ENCODE measurements at places on chromosomes 12 and 14.
A peak's percentile ranks its signal among the peaks of the same experiment; 100 is the strongest.

DNA sequence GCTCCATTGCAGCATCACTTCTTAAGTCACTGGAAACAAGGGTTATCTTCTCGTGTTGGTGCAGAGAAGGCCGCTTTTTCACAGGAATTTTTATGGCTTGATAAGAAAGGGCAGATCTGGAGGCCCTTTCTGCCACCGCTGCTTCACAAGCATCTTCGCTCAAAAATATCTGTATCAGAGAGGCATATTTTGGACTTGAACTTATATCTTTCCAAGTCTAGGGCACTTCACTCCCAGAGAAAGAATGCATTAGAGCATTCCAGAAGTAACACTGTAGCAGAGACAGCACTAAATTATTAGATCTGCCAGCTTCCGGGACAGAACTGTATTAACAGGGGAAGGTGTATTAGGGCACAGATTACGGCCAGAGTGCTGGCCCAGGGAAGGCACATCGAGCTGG, 151.7 kb upstream of the AMIGO2 start:
- DNase-seq = peak; percentile 87

GRCh38 chr12:117063162-117063911, 35.9 kb downstream of the TESC start:
- peak; percentile 44 for DNase-seq

DNA sequence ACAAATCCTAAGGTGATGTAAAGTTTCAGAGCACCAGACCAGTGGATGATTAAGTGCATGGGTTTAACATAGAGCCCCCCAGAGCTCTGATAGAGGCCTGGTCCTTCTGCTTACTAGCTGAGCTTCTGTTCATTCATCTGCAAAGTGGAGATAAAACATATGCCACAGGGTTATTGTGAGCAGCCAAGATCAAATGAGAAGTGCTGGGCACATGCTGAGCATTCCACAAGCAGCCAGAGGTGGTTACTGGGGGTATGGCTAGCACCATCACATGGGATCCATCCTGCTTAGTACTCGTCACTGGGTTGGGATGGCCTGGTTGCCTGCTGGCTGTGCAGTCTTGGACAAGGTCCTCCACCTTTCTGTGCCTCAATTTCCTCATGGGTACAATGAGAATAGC, 18.0 kb upstream of the SMUG1 start:
- DNase-seq = peak; percentile 84

GRCh38 chr12:112198120-112198733, 72.9 kb downstream of the TRAFD1 start:
- peak; percentile 64 for DNase-seq

GRCh38 chr14:74368441-74368840, 20.2 kb downstream of the VRTN start:
- no peak for DNase-seq

DNA sequence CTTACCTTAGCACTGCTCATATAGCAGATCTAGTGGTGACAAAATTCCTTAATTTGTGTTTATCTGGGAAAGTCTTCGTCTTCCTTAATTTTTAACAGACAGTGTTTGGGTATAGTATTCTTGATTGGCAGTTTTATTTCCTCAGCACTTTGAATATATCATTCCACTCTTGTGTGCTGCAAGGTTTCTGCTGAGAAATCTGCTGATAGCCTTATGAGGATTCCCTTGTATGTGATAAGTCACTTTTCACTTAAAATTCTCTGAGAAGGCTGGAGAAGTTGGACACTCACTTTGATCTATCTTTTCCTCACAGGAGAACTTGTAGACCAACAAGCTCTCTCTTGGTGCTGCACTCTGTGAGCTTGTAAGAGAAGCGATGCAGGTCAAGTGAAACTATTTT, 306.1 kb upstream of the RTL1 start:
- no peak for DNase-seq
